T-helper 17 cell (primary cell): ENCODE measurements at places on chromosomes 1 and 21.

GRCh38 chr1:192866241-192866868 is 57.5 kb downstream of the RGS2 start:
- DNase-seq, result no peak

- no peak for DNase-seq
Measured at GRCh38 chr1:170674986-170675385, 11.1 kb downstream of the PRRX1 start.

DNA sequence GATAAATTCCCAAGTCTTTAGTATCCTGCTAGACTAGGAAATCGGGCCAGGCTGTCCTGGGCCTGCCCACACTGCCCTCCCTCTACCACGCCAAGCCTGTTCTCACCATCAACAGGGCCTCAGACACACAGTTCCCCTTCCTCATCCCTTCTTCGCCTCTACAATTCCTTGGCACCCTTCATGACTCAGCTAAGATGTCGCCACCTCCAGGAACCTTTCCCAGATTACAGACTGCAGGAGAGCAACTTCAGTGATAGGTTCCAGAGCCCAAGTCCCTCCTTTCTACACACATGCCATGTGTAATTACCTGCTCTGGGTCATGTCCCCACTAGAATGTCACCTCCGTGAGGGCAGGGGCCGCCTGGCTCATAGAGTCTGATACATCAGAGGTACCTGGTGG is 3.3 kb downstream of the RIMS3 start:
- DNase-seq, result no peak

GRCh38 chr1:172826096-172826741 is 167.3 kb downstream of the FASLG start:
- DNase-seq, result no peak

DNA sequence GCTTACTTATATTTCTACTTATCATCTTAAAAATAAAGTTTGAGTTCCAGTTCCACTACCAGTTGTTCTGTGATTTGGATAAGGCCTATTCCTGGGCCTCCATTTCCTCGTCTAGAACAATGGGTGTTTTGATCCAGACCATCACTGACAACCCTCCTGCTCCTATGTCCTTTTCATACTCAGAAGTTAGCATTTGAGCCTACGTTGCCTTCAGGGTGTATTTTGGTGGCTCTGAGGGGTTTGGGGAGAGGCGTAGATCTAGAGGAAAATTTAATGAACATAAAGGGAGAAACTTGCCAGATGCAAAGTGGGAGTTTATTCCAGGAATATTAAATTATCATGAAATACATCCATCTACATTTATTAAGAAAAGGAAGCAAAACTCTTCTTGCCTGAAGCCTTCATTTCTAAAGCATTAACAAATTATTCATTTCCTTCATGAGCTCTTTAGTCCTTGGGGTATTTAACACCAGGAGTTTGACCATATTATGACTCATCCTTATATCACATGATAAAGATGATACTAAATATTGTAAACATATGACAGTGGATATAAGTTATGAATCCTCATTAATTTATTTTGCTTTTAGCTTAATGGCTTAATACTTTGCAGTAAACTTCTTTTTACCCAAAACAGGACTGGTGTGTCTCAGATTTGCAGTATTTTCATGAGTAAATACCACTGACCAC is 47.2 kb upstream of the SYT14 start:
- DNase-seq, result no peak

GRCh38 chr21:28066076-28066475 is 926.6 kb downstream of the LTN1 start:
- no peak for DNase-seq

GRCh38 chr1:70334436-70334835 is 20.1 kb downstream of the ANKRD13C start:
- DNase-seq, result no peak

DNA sequence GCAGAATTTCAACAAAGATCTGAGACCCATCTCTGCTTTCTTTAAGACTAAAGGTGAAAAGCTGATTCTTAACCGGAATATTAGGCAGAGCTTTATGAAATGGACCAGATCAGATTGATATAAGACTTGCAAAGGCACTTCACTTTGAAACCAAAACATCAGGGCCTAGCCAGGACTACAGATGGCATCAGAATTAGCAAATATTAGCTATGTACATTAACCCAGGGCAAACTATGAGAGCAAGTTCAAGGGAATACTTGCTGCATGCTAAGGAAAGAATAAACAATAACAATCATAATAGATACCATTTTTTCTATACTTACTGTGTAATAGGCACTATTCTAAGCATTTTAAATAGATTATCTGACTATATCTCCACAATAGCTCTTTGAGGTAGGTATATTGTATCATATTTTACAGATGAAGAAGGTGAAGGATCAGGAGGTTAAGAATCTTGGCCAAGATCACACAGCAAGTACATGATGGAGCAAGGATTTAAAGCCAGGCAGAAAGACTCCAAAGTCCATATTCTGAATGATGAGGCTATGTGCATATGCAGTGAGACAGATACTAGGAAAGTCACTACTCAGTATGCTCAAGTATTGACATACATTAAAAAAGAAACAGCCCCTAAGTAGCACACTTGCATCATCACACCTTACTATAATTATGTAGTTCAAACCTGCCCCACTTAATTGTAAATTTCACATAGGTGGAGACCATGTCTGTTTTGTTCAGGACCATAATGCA is 209.3 kb upstream of the PKN2 start:
- DNase-seq, result no peak

GRCh38 chr1:186858923-186859322 is 30.2 kb downstream of the PLA2G4A start:
- DNase-seq, result no peak

DNA sequence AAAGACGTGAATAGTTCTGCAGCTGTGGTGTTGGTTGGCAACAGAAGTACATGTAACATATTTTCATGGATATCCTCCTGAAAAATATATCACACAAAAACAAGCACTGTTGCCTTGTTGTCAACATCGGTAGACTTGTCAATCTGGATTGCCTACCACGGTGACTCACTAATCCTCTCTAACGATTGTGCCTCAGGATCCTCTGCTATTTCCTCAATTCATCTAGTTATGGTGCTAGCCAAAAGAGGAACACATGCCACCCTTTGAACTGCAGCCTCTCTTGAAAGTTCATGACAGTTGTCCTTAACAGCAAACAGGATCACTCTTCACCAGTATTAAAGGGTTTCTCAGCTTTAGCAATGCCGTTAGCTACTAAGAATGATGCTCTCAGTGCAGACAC is 25.7 kb downstream of the RASAL2 start:
- no peak for DNase-seq

DNA sequence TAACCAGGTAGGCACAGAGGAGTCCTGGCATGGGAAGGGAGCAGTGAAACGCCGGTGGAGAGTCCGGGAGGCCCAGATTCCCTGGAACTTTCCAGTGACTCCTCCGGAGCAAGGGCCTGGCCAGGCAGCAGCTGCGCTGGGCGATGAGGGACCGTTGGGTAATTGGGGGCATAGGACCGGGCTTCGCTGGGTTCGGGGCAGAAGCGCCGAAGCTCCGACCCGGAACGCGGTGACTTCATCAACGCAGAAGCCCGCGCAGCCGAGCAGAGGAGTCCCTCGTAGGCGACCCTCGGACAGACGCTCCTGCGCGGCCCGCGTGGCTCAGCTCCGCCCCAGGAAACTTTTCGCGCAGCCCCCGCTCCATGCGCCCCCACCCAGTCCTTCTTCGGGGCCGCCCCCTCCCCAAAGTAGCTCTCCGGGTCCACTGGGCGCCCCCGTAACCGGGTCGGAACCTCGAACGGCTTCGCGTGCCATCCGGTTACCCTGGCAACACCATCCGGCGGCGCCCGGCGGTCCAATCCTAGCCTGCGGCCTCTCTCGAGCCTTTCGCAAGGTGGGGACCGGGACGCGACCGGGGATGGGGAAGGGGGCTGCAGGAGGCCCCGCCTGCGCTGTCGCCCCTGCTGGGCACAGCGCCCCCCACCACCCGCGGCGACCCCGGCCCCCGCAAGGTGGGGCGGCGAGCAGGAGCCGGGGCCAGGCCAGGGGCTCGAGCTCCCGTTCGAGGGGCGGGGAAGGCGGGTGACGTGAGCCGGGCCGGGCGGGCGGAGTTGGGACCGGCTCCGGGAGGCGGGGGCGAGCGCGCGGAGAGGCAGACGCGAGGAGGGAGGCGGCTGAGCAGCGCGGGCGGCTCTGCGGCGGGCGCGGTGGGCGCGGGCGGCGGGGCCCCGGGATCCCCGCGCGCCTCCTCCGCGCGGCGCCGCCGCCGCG is at the start of gene AJAP1:
Gene AJAP1 (plus strand): TSS at position 814 of the 930 bp plus-strand sequence. CDS start 817 bp downstream, outside the sequence.
- DNase-seq, result no peak

DNA sequence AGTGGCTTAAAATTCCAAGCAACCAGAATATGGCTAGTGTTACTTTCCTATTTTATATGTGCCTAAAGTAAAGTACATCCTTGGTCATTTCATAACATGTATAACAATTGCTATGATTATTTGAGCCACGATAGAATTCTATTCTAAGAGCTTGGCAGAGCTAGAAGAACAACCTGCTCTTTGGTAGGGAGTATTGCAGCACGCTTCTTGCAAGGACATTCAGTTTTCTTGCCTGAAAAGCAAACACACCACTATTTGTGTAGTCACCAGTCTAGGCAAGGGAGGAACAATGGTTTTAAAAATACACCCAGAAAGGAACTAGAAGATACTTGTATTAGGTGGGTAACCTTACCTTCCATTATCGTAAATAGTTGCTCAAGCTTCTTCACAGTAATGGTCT is 51.5 kb downstream of the CNST start:
- no peak for DNase-seq

GRCh38 chr1:153608742-153609584 is 4.0 kb downstream of the S100A16 start:
- DNase-seq, result no peak

GRCh38 chr1:205056188-205056611 is 13.2 kb downstream of the CNTN2 start:
- DNase-seq, result no peak

- no peak for DNase-seq
Measured at GRCh38 chr1:68198752-68199151, 33.6 kb downstream of the WLS start.

- DNase-seq, result no peak
Measured at GRCh38 chr1:2640626-2641025, 7.8 kb upstream of the MMEL1 start.

DNA sequence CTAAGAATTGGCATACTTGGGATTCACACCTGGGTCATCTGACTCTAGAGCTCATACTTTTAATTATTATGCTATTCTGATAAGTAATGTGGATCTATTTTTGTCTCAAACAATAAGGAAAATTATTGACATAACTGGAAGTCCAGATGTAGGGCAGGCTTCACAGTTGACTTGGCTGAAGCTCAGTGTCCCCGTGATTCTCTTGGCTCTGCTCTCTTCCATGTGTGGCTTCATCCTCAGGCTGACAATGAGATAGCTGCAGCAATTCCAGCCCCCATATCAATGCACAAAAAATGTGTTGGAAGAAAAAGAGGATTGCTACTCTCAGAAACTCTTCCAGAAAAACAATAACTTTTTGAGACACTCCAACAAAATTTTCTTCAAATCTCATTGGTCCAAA is 23.8 kb downstream of the HSD11B1 start:
- no peak for DNase-seq

DNA sequence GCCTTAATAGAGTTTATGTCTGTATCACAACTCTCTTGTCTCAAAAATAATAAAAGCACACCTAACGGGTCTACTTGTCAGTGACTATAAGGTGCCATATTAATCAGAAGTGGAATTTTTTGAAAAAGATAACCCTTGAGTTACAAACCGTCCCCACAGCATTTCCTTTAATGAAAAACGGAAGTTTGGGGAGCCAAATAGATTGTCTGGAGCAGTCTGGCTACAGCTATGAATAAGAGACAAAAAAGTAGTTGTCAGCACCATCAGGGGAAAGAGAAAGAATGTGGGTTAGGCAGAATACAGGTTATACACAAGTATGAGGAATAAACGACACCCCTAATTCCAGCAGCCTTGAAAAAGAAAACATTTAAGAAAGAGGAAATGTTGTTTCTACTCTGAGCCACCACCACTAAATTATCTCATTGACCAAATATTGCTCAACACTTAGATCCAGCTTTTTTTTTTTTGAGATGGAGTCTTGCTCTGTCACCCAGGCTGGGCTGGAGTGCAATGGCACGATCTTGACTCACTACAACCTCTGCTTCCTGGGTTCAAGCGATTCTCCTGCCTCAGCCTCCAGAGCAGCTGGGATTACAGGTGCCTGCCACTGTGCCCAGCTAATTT is 29.4 kb upstream of the USP24 start:
- no peak for DNase-seq

GRCh38 chr1:164477343-164477742 is 81.6 kb upstream of the PBX1 start:
- no peak for DNase-seq

GRCh38 chr1:67960766-67961165 is 89.7 kb downstream of the DIRAS3 start:
- DNase-seq, result no peak

DNA sequence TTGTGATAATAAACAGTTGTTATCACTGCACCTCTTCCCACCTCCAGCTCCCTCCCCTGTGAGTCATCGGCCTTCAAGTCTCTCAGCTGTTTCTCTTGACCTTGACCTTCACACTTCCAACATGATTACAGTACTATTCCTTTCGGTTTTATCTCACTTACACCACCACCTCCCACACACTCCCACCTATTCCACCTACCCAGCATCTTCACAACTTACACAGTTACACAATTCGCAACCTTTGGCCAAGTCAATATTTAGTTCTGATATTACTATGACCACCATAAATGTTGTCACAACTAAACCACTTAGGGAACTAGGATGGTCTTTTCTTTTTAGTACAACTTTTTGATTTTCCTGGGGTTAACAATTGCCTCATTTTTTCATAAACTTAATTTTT is 60.2 kb downstream of the RIPK4 start:
- DNase-seq, result no peak

DNA sequence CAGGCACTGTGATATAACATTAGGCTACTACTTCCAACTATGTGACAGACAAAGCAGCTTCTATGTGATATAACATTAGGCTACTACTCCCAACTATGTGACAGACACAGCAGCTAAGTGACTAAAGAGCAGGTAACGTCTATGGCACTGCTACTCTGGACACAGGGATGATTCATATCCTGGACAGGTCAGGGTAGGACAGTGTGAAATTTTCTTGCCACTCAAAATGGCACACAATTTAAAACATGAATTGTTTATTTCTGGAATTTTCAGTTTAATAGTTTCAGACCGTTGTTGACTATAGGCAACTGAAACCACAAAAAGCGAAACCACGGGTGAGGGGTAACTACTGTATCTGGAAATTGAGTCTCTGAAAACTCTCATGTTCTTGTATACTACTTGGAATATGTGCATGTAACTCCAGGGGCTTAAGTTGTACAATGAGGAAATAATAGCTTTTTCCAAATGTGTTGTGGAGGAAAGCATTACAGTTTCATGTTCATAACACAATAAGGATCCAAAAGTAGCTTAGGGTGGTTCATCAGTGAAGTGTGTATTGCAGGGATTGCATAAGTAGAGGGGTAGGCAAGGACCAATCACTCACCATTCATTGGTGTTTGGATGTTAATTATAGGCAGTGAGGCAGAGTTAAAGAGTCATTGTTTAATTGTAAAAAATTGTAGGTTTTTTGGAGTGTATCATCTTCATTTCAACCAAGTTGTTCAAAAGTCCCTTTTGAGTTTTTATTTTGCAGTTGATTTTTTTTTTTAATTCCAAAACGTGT is 5.3 kb downstream of the DTL start:
- DNase-seq, result no peak

- DNase-seq, result no peak
Measured at GRCh38 chr1:98651116-98651632, 10.3 kb upstream of the SNX7 start.

GRCh38 chr1:9992910-9993309 is 4.1 kb upstream of the RBP7 start:
- no peak for DNase-seq

- no peak for DNase-seq
Measured at GRCh38 chr1:35454616-35455015, 102.6 kb downstream of the KIAA0319L start.
